Fibroblast of villous mesenchyme (primary cell): ENCODE measurements at places on chromosomes 16 and 17. TPM values are rescaled to one million over a fixed set of nuclear protein-coding genes. Genes with fewer than 3 reads are reported as not detected.

- peak; percentile 75 for DNase-seq
Measured at GRCh38 chr17:42698736-42699414, 16.5 kb downstream of the CNTNAP1 start.

DNA sequence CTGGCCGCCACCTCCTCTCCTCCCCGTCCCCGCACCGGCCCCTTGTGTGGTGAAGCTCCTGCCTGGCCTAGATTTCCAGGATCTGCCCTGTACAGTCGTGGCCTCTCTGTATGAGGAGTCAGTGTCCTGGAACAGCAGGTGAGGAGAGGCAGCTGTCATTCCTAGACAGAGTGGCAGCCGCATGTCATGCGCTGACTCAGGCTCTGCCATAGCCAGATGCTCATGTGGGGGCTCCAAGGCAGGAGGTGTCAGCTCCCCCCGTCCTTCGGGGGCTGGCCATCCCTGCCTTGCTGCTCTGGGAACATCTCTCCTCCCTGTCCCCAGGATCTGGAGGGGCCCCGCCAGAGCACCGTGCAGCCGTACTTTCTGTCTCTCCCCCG lies 60.4 kb downstream of the BAIAP2 start:
- DNase-seq = no peak

GRCh38 chr17:56291226-56291805 lies 138.0 kb downstream of the ANKFN1 start:
- DNase-seq = no peak

GRCh38 chr17:49513044-49513395 lies 17.9 kb downstream of the NGFR start:
- DNase-seq = no peak

GRCh38 chr16:89324056-89325010 lies 106.8 kb downstream of the ZNF778 start:
- DNase-seq = no peak

Gene PLSCR3
- 16.8 and 28.3 TPM in 2 replicates for total RNA-seq

DNA sequence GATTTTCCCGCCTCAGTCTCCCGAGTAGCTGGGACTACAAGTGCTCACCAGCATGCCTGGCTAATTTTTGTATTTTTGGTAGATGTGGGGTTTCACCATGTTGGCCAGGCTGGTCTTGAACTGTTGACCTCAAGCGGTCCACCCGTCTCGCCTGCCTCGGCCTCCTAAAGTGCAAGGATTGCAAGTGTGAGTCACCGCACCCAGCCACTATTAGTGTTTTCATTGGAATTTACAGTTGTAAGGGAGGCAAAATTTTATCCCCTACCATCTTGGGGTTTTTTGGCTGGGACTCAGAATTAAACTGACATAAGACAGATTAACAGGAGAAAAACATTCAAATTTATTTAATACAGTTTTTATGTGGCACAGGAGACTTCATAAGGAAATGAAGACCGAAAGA lies 12.3 kb upstream of the MYCBPAP start:
- DNase-seq = no peak

Gene SPATA22
- total RNA-seq = 1.3 and 3.5 TPM in 2 replicates

Gene MYCBPAP
- 0.64 and 0.86 TPM in 2 replicates for total RNA-seq

- DNase-seq = no peak
Measured at GRCh38 chr17:7184091-7184488, 4.9 kb upstream of the ASGR1 start.

GRCh38 chr16:6926341-6926740 lies 406.3 kb upstream of the RBFOX1 start:
- DNase-seq = no peak

Gene MARVELD3
- under 0.01 TPM in 1 of 2 replicates, not detected in the other for total RNA-seq

Gene ABI3
- total RNA-seq = 0.64 and 1.7 TPM in 2 replicates

Gene ORC6
- total RNA-seq = 9.3 and 9.9 TPM in 2 replicates

Gene HSD11B2
- not detected in 2 replicates for total RNA-seq

GRCh38 chr16:88338896-88339295 lies 43.9 kb upstream of the ZNF469 start:
- no peak for DNase-seq

DNA sequence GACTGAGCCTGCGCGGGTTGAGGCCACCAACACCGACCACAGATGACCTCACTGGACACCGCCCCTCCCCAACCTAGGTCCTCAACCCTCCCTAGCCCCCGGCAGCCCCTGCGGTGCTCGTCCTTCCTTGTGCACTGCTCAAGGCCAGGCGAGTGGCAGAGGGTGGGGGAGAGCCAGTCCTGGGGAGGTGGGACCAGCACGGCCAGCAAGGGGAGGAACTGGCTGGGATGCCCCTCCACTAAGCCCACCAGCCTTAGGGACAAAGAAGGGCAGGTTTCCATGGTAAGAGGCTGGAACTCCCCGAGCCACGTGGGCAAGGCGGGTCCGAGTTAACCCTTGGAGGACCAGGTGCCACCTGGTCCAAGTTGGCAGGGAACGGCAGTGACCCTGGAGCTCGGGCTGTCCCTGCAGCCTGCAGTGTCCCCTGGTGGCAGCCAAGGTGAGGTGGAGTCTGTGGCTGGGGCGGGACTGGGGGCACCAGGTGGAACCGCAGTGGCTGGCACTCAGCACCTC lies 9.2 kb downstream of the FSCN2 start:
- no peak for DNase-seq

Gene CES3
- 0.32 TPM in 1 of 2 replicates, not detected in the other for total RNA-seq

Gene DNAH2
- under 0.01 and 0.43 TPM in 2 replicates for total RNA-seq

GRCh38 chr17:83012868-83013778 lies 66.3 kb upstream of the METRNL start:
- DNase-seq = peak; percentile 83

DNA sequence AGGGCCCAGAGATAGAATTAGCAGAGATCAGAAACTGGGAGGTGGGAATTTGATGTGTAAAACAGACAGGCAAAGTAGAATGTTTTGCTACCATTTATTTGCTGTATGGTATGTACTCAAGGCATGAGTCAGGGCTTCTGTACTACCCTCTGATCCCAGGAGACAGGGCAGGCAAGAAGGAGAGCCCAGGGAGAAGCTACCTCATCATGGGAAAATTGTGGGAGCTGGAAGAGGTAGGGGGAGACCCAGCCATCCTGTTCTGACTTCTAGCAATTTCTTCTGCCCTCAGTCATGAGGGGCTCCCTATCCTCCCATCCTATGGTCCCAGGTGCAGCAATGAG lies 1.7 kb upstream of the PIGS start:
- no peak for DNase-seq

DNA sequence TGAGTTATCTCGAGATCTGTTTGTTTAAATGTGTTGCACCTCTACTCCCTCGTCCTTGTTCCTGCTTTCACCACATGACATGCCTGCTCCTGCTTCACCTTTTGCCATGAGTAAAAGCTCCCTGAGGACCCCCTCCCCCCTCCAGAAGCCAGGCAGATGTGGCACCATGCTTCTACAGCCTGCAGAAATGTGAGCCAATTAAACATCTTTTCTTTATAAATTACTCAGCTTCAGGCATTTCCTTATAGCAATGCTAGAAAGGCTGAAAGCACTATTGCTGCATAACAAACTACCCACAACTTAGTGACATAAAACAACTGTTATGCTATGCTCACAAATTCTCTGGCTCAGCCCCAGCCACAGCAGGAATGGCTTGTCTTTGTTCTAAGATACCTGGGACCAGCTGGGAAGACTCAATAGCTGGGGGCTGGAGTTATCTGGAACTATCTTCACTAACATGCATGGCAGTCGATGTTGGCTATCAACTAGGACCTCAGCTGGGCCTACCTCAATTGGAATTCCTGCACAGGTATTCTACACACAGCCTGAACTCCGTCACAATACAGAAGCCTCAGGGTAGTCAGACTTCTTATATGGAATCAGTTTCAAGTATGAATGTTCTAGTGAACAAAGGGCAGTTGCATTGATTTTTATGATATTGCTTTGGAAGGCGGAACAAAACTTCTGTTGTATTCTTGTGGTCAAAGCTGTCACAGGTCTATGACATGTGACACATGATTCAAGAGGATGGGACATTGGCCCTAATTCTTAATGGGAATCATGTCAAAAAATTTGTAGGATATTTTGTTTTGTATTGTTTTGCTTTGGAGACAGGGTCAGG lies 186.0 kb upstream of the PIRT start:
- no peak for DNase-seq

Gene CLEC18A
- total RNA-seq = 0.32 and 0.86 TPM in 2 replicates

- peak; percentile 6 for DNase-seq
Measured at GRCh38 chr17:68861602-68862001, 93.6 kb downstream of the ABCA8 start.

DNA sequence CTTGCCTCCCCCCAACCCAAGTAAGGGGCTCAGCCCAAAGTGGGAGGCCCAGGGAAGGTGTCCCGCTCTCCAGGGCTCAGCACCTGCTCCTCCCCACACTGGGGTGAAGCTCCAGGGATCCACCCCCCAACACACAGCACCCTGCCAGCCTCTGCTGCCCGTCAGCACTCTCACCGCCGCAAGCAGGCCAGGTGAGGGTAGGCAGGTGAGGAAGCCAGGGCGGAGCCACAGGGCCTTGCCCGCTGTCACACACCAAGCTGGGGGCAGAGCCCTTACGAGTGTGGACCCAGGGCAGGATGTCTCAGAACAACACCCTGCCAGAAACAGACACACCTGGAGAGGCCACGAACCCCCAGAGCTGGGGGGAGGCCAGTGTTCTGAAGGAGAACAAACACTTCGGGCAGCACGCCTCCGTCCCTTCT lies 19.5 kb downstream of the PLLP start:
- DNase-seq = no peak

DNA sequence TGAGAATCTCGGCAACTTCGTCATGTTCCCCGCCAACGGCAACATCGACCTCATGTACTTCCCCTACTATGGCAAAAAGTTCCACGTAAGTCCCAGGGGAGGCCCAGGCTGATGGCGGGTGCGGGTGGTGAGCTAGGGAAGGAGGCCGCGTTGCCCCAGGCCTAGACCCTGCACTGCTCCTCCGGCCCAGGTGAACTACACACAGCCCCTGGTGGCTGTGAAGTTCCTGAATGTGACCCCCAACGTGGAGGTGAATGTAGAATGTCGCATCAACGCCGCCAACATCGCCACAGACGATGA lies 4.8 kb downstream of the ATP1B2 start:
- DNase-seq = no peak

Gene PAFAH1B1
- 101 and 141 TPM in 2 replicates for total RNA-seq

DNA sequence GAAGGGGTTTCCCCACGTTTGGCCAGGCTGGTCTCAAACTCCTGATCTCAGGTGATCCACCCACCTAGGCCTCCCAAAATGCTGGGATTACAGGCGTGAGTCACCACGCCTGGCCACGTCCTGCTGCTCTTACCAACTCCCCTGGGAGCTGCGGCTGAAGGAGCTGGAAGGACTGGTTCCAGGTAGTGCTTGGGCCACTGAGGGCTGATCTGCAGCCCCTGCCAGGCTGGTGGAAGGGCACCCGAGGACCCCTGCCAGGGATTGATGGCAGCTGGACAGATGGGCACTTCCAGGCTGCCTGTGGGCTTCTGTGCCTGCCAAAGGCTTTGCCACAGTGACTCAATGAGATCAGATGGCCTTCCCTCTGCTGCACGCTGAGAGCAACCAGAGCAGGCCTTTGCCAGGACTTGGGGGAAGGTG lies 2.3 kb downstream of the OXLD1 start:
- no peak for DNase-seq

DNA sequence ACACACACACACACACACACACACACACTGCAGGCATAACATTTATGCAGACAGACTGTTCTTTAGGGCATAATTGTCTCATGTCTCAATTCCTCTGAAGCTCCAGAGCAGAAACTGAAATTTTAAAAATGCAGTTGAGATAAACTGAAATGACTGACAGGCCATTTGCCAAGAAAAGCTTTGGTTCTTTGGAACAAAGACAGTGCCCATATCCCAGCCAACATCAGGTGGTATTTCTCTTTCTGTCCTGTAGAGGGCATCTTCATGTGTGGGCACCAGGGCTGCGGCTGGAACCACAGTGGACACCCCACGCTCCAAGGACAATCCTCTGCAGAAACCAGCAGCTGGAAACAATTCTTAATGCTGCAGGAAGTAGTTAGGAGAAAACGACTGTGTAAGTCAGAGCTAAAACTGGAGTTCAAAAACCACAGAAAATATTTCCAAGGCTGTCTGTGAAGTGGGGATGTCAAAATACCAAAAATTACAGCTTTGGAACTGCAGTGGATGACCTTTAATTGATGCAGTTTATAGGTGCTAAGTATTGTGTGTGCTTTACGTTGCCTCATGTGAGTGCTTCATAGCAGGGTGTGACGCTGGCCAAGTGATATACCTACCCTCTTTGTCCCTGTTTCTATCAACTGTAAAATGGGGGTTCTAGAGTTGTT lies 10.6 kb upstream of the MEFV start:
- peak; percentile 30 for DNase-seq

- DNase-seq = peak; percentile 82
Measured at GRCh38 chr16:81632392-81633146, 146.5 kb upstream of the PLCG2 start.

Gene MYH8
- total RNA-seq = not detected in 2 replicates

- DNase-seq = no peak
Measured at GRCh38 chr17:45954914-45955313, 44.1 kb upstream of the STH start.

Gene ACLY
- total RNA-seq = 400 and 446 TPM in 2 replicates

Gene KRTAP4-5
- total RNA-seq = not detected in 2 replicates

Gene KCNG4
- not detected in 2 replicates for total RNA-seq

GRCh38 chr17:28199728-28200127 lies 119.3 kb upstream of the TMEM97 start:
- DNase-seq = no peak

GRCh38 chr16:27175888-27176287 lies 27.4 kb upstream of the KDM8 start:
- DNase-seq = no peak

GRCh38 chr16:57619133-57619605 lies 9.3 kb upstream of the ADGRG1 start:
- DNase-seq = no peak

Gene SMTNL2
- not detected in 2 replicates for total RNA-seq

DNA sequence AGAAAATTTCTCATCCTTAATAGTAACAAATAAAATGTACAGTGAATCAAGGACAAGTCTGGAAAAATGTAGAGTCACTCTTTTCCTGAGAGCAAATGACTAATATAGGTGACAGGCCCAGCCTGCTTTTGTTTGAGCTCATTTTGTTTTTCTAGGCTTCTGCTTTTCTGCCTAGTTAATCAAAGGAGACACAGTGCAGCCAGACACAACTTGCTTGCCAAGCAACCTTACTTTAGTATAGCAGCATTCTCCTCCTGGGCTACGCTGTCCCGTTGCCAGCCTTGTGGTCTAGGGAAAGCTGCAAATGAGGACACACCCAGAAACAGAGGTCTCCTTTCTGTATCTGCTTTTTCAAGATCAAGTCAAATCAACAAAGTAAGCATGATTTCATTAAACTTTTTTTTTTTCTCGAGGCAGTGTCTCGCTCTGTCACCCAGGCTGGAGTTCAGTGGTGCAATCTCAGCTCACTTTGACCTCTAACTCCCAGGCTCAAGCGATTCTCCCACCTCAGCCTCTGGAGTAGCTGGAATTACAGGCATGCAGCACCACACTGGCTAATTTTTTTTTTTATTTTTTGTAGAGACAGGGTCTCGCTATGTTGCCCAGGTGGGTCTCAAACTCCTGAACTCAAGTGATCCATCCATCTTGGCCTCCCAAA lies 17.2 kb downstream of the GINS3 start:
- DNase-seq = peak; percentile 22

DNA sequence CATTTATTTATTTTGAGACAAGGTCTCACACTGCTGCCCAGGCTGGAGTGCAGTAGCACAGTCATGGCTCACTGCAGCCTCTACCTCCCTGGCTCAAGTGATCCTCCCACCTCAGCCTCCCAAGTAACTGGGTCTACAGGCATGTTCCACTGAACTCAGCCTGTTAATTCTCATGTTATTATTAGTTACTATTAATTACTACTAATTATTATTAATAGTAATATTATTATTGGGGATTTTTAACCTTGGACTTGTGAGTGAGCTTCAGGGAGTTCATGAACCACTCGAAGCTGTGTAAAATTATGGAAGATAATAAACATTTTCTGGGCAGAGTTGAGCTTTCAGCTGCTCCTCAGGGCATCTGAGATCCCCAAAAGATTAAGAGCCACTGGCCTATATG lies 4.6 kb upstream of the STAC2 start:
- DNase-seq = no peak
